ENCODE measurements at places on chromosomes 11 and 22. TPM values are rescaled to one million over a fixed set of nuclear protein-coding genes. Genes with fewer than 3 reads are reported as not detected.

GRCh38 chr11:11163236-11163635, 189.8 kb downstream of the CSNK2A3 start:
- no peak for DNase-seq

Gene GGTLC2
- not detected for total RNA-seq

Gene HEPHL1
- total RNA-seq = 0.69 TPM

Gene SLC29A2
- 5.3 TPM for total RNA-seq

DNA sequence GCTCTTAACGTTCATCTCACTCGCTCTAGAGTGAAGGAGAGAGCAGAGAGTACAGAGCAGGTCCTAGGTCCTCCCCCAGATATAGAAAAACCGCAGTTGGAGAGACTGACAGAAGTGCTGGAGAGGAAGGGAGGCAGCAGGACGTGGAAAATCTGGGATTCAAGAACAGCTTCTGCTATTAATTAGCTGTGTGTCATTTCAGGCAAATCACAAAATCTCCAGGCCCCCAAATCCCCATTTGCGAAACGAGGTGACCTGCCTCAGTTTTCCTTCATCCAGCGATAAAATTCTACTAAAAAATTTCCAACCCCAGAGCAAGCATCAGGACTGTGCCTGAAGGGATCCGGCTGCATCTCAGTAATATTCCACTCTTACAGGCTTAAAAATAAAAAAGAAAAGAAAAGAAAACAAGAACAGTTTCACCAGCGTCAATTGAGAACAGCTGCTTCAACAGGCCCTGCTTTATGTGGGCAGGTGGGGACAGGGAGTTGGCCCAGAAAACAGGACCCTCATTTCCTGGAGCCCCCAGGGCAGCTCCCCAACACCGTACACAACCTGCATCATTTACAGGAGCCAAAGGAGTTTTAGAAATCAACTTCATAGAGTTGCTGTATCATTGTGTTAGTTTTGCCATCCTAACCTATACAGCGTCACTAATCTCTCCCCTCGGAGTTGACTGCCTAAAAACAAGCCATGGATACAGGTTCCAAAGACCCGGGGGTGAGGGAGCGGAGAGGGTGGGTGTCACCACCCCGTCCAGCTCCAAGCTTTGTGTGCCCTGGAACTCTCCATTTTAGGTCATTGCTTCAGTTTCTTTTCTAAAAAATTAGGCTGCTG, 2.3 kb upstream of the MALAT1 start:
- peak; percentile 32 for DNase-seq

Gene OR52I2
- total RNA-seq = not detected

GRCh38 chr11:63888170-63889086, 28.5 kb downstream of the RCOR2 start:
- peak; percentile 87 for DNase-seq

DNA sequence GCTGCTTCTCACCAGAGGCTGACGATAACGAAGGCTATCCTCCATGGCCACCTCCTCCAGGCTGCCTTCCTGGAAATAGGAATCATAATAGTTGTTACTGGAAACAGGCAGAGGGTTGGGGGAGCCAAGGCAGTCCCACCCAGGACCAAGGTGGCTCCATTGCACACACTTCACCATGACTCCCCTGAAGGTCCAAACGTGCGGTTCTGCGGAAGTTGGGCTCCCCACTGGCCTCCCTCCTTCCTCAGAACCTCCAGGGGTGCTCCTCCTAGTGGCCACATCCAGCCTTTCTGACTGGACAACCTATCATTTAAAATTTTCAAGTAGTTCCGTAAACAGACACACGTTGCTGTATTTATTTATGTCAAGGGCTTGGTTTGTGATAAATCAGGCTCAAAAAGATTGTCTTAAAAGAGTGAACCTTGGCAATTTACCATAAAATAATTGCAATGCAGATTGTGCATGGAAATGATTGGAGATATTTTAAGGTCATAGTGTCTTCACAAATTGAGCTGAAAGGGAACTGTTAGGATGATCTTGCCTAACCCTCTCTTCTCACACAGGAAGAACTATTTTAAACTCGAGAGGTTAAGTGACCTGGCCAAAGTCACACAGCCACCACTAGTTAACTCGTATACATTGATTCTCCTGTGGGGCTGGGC, 1.4 kb upstream of the TCN2 start:
- peak; percentile 51 for DNase-seq

Gene GDPD4
- not detected for total RNA-seq

DNA sequence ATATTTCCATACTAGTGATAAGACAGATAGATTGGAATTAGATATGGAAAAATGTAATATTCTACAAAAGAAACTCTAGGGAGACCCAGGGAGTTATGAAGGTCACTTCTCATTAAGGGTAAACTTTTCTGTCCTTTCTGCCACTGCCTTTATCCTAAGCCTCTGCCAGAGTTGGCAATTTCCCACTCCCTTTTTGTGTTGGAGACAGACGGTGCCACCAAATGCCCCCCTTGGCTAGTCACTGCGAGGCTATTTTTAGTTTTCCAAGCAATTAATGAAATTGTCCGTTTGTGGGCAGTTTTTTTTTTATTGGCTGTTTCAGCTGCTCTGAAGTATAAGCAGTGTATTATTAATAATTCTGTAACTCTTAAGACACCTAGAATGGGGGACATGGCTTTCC, 67.6 kb upstream of the TENM4 start:
- DNase-seq = no peak

DNA sequence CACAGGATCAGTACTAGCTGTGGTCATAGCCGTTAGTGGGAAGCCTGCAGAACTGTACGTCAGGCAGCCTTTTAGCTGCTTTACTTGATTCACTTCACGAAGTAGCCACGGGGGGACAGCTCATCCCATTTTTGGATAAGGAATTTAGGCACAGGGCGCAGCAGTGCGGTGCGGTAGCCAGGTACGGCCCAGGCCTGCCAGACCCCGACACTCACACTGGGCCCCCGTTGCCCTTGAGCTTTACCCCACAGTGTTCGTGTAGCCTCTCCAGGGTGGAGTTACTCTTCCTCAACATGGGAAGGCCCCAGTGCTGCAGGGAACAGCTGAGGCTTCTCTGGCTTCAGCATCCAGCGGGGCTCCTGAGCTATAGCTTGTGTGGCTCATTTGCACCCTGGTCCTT, 59.4 kb downstream of the SBF1 start:
- no peak for DNase-seq

- no peak for DNase-seq
Measured at GRCh38 chr11:81278991-81279390, 1454.7 kb downstream of the FAM181B start.

Gene KIAA1671
- total RNA-seq = 31.1 TPM

DNA sequence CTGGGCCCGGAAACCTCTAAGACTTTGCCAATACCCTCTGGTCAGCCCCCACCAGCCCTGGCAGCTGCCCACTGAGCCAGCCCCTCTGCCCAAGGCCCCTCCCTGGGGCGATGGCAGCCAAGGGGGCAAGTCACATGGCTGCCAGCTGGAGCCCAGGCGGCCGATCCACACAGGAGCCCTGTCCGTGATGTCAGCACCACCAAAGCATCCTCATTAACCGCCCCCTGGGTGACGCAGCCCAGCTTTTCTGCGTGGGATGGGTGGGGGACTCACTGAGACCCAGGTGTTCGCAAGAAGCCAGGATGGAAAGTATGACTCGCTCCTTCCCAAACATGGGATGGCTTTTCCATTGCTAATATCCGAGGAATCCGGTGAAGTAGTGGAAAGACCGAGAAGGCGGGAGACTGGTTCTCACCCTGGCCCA, 46.6 kb upstream of the WNT7B start:
- no peak for DNase-seq

- no peak for DNase-seq
Measured at GRCh38 chr22:19042285-19043120, 79.7 kb downstream of the DGCR2 start.

DNA sequence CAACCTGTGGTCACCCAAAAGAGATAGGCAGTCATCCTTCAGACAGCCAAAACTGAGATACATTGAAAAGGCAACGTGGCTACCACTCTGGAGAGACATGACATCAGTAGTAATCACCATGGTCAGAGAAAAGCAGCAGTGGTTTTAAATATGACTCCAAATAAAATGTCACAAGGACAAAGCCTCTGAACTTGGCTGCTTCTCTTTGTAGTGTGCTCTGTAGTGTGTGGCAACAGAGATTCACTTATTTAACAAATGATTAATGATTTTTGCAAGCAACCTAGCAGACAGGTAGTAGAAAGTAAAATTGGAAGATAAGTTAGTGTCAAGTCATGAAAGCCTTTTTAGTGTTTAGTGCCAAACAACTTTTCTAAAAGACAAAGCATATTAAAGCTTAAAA, 63.5 kb downstream of the PAX6 start:
- DNase-seq = no peak

DNA sequence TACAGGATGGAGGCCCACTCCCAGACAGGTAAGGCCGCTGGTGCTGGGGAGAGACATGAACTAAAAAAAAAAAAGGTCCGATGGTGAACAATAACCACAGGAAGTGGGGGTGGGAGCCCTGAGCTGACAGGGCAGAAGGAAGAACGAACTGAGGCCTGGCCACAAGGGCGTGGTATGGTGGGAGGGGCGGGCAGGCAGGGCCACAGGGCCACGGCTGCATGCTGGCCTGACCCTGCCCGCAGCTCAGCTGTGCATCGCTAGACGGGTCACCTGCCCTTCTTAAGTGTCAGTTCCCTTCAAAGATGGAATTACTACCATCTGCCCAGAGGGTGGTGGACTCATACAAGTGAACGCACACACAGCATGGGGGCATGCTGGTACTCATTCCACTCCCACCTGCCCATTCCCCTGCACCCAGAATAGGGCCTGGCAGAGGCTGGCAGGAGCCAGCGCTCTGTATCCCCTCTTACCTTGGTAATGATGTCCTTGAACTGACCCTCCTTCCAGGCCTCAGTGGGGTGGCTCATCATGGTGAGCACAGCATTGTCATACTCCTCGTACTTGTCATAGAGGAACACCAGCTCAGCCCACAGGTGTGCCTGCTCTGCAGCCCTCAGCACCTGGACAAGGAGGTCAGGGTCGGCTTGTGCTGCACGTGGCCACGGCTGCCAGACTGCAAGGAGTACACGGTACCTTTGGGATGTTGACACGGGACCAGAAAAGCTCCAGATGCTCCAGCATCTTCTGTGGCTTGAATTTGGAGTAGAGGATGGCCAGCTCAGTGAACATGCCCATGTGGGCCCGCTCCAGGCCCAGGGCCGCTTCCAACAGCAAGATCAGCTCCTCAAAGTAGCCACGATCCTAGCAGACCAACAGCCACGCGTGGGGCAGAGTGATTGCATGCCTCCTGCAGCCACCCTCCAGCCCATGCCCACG, 17.5 kb upstream of the SLC25A1 start:
- no peak for DNase-seq
